ENCODE measurements at places on chromosomes 16 and 17.

DNA sequence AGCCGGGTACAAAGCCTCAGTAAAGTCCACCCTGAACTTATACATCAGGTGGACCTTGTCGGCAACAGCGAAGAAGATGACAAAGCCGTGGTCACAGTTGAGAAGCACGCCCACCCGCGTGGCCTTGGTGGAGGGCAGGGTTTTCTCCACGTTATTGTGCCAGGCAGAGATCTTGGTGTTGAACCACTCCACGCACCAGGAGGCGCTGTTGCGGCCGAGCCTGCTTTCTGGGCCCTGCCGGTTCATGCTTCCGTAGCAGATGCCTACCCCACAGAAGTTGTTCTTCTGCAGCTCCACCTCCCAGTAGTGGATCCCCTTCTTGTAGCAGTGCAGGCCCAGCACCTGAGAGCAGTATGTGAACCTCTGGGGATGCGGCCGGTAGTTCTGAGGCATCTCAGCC, 22.1 kb downstream of the TRIM25 start:
- peak; percentile 39 for DNase-seq

DNA sequence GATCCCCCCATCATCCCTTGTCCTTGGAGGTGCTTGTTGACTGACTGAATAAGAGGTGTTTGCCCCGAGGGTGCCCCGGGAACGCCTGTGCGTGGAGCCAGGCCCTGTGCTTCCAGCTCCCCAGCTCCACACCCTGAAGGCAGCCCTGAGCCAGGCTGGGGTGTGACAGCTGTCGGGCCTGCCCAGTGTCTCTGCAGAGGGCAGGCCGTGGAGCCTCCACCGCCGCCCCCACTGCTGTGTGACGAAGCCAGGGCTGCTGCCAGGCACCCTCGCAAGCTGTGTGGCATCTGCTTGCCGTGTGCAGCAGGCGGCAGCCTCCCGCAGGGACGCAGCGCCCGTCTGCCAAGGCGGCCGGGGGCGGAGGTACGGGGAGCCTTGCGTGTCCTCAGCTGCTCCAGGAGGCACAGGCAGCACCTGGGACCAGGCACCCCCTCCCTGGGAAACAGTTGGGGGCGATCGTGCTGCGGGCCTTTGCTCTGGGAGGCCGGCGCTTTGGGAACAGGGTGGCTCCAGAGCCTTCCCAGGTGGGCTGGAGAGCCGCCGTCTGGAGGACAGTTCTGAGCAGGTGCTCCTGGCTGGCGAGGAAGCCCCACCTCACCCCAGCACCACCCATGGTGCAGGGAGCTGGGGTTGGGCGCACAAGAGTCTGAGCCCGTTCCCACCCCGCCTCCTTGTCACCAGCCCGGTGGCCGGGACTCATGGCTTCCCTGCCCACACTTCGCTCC, 26.6 kb downstream of the GSE1 start:
- DNase-seq = peak; percentile 57

- DNase-seq = peak; percentile 47
Measured at GRCh38 chr17:82859431-82860403, 19.9 kb upstream of the ZNF750 start.

DNA sequence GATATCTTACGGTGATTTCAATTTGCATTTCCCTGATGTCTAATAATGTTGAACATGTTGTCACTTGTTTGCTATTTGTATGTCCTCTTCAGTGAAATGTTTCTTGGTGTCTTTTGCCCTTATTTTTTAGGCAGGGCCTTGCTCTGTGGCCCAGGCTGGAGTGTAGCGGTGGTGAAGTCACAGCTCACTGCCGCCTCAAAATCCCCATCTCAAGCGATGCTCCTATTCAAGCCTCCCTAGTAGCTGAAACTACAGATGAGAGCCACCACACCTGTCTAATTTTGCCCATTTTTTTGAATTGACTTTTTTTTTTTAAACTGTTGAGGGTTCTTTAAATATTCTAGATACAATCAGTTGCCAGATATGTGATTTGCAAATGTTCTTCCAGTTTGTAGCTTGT, 8.3 kb downstream of the UBE2G1 start:
- no peak for DNase-seq

DNA sequence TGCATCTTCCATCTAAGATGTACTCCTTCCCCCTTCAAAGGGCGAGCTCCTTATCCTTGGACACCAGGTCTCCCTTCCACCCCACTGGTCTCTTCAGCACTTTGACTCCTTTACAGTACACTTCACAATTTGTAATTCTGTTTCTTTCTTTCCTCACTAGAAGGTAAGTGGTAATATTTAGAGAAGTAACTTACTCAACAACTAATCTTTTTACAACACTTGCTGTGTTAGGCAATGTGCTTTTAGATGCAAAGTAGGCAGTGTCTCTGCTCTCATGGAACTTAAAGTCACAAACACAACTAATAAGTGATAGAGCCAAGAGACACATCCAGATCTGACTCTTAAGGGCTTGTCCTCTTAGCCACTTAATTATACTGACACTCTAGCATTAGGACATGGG, 6.4 kb downstream of the SIAH1 start:
- DNase-seq = no peak

GRCh38 chr17:32659419-32659842, 172.6 kb downstream of the CDK5R1 start:
- DNase-seq = peak; percentile 64

- no peak for DNase-seq
Measured at GRCh38 chr17:73000832-73001231, 91.7 kb downstream of the SLC39A11 start.

Data from GM23248 (cell line).